ENCODE measurements at places on chromosomes 12 and 14. TPM values are rescaled to one million over a fixed set of nuclear protein-coding genes. Genes with fewer than 3 reads are reported as not detected.

GRCh38 chr12:130014485-130014807, 110.6 kb upstream of the TMEM132D start:
- DNase-seq: no peak

BIN2 gene
- total RNA-seq: 38.0 TPM

VRTN gene
- total RNA-seq: 0.57 TPM

GLI1 gene
- total RNA-seq: 1.7 TPM

DNA sequence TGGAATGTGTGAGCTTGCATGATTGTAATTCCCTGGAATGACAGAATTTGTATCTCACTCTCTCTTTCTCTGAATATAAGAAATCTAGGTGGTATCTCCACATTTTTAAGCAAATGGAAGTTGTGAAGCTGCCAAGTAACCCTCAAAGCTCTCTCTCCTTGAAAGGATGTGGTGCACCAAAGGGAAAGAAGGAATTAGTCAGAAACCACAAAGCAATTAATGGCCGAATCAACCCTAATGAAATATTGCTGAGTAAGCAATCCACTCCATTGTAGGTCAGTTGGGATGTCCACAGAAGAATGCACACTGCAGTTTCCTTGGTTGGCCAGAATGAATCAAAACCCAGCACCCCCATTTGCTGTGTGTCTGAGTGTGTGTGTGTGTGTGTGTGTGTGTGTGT, 153.5 kb downstream of the KCNA5 start:
- no peak for DNase-seq

GRCh38 chr12:95073698-95074520, 491 bp upstream of the NR2C1 start:
- no peak for DNase-seq

DNA sequence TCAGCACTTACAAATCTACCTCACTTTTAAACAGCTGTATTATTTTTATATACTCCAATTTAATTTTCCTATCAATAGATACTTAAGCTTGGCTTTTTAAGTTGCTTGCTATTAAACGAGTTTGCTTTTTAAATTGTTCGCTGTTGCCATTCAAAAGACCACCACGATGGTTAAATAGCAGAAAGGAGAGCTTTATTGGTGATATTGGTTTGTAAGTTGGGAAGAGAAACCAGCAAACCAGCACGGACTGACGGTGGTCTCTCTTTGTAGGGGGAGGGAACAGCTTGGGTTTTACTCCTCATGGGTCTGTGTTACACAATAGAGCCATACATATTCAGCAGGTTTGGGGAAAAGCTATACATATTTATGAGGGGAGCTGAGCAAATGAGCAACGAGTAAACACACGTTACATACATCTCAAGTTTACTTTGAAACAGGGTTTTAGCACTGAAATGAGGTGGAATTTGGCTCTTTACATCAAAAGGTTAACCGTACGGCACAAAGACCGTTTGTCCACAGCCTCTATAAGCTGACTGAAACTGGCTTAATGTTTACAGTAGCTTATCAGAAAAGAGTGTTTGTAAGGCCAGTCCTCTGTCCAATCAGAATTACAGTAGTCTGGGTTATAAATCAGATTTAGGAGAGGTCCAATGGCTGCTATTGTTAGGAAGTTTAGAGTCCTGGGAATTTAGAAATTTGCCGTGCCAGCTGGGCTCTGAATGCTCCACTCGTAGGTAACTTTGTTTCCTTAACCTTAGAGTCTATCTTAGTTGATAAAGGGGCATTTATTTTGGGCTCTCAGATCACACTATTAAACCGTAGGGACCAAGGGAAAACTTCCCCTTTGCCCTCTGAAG, 69.7 kb upstream of the DHRS4 start:
- DNase-seq: no peak

GRCh38 chr12:112998987-112999767, 20.9 kb downstream of the OAS2 start:
- peak; percentile 74 for DNase-seq

GRCh38 chr12:46523863-46524770, 151.5 kb upstream of the SLC38A2 start:
- no peak for DNase-seq

TMPRSS12 gene
- not detected for total RNA-seq

DNA sequence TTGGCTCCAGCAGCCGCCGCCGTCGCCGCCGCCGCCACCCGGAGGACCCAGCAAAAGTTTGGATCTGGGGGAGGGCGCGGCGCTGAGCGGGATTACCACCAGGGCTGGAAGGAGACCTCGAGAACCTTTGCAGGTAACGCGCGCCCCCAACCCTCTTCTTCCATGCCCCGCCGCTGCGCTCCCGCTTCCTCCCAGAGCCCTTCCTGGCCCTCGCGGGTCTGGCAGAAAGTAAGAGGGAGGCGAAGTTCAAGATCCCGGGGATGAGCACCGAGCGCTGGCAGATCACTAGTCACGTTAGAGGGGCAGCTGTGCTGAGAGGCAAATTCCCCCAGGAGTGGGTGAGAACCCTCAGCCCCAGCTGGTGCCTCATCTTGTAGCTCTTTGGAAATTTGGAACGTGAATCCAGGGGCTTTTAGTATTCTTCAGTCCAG, 3.9 kb downstream of the FLRT2 start:
- DNase-seq: no peak

DNA sequence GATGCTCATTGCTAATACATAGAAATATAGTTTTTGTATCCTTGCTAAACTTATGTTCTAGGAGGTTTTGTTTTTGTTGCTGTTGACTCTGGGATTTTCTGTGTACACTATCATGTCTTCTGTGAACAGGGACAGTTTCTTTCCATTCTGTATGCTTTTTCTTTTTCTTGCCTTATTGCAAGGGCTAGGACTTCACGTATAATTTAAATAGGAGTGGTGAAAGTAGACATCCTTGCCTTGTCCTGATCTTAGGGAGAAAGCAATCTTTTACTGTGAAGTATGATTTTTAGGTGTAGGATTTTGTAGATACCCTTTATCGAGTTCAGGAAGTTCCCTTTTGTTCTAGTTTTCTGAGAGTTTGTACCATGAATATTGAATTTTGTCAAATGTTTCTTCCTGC, 1.5 kb upstream of the EIF2B2 start:
- no peak for DNase-seq
